ENCODE measurements at places on chromosomes 2 and 18.

DNA sequence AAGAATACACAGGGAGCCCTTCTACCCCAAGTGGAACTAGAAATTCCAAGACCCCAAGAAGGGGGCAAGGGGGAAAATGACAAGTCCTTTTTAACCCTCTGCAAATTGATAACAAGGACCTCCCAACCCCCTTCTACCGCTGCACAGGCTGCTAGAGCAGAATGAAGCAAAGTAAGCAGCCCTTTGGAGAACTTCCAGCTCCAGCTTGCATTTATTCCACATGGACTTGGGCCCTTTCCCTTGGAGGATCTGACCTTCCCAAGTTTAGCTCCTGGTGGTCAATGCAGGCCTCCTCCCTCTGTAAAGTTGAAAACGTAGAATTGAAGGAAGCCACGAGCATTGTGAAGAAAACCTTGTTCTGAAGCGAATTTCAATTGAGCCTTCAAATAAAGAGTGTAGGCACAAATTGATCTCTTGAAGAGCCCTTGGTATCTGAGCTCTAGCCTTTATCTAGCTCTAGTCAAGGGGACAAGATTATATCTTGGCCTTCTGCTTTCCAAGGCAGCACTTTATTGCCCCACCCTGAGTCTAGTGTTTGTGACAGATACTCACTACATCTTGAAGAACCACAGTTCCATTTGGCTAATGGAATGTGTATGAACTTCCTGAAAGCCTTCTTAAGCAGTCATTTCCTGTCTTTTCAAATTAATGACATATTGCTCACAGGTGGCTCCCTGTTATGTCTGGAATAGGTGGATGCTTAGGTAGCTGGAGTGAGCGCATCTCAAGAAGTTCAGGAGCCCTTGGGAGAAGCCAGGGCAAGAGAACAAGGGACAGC, 37.2 kb downstream of the SLC14A2 start:
- H3K36me3 ChIP-seq: no peaks in the 10 kb centered on the region
- H3K27me3 ChIP-seq: peaks cover 3% of the 10 kb centered on the region
- H3K4me3 ChIP-seq: no peak overlapping the region
- no peak overlapping the region for H3K27ac ChIP-seq
- H3K4me1 ChIP-seq: peaks cover 9% of the 10 kb centered on the region

DNA sequence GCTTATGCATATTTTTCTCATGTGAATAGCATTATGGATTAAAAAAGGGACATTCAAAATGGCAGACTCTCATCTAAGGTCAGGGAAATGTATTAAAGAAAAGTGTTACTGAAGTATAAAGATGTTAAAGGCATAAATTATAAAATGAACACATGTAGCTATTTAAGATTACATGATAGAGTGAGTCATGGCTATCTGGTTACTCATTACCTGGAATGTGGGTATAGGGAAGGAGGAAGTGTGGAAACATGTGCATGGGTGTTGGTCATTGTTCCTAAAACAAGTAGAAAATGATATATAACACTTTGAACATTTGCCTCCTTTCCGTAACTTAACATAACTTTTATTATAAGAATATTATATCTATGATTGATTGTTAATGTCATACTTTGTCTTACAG, 66.4 kb downstream of the MYO1B start:
- H3K27ac ChIP-seq: no peak overlapping the region
- H3K4me3 ChIP-seq: no peak overlapping the region
- H3K36me3 ChIP-seq: no peaks in the 10 kb centered on the region
- H3K4me1 ChIP-seq: peaks cover 18% of the 10 kb centered on the region

DNA sequence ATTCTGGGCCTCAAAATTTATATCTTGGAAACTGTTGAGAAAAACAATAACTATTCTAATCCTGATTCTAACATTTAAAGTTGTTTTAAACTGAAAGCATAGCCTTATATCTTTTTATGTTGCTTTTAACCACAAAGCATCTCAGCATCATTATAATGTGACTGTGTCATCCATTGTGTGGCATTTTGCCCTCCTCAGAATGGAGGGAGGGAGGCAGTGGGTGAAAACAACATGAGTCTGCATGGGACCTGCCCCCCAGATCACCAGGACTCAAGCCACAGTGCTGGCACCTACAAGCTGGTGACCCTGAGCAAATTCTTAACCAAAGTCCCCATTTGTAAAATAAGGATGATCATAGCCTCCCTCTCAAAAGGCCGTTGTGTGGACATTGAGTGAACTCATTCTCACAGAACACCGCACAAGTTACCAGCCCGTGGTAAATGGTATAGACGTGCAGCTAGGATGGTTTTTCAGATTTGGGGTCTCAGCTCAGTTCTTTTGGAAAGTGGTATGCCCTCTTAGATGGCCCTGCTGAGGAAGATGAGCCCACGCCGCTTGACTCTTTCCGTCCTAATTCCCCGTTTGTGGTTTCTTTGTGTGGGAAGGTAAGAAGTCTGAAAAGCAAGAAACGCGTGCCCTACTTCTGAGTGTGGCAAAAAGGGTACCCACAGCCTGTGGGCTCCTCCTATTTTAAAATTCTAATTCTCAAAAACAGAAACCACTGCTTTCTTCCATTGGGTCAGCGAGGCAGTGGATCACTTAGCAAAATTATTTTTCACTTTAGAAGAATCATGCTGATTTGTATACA, 305.0 kb upstream of the ID2 start:
- peaks cover 39% of the 10 kb centered on the region for H3K4me1 ChIP-seq
- no peaks in the 10 kb centered on the region for H3K36me3 ChIP-seq
- H3K27ac ChIP-seq: no peak overlapping the region
- no peak overlapping the region for H3K4me3 ChIP-seq
- H3K27me3 ChIP-seq: no peaks in the 10 kb centered on the region

- H3K4me1 ChIP-seq: no peaks in the 10 kb centered on the region
- H3K27ac ChIP-seq: no peak overlapping the region
- no peak for DNase-seq
- peaks cover 7% of the 10 kb centered on the region for H3K27me3 ChIP-seq
Observed at GRCh38 chr2:220277445-220277975, 650.1 kb downstream of the SLC4A3 start.

DNA sequence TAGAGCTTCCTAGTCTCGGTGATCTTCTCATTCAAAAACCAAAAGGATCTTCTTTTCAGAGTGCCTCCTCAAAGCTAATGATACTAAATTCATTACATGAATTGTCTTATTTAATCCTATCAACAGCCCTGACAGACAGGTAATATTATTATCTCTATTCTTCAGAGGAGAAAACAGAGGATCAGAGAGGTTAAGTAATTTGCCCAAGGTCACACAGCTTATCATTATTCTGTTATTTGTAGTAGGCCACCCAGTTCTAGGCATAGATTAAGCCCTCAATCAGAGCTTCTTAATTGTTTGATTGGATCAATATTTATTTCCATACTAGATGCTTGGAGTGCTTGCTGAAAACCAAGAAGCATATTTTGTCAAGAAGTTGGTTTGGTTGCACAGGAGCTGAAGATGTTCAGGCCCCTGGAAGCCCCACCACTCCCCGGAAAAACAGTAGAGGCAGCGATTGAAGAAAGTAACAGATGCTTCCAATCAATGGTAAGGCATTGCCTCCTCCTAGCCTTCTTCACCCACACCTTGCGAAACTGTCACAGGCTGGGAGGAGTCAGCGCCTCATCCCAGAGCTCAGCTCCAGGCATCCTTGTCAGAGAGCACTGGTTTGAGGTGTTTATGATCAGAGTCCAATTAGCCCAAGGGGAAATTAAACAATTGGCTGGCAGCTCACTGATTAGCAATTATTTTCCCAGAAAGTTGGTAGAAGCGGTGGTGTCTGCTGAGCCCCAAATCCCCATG, 487.2 kb downstream of the BCL11A start:
- no peaks in the 10 kb centered on the region for H3K27me3 ChIP-seq
- no peak overlapping the region for H3K4me3 ChIP-seq
- H3K36me3 ChIP-seq: no peaks in the 10 kb centered on the region
- no peak for DNase-seq
- no peak overlapping the region for H3K27ac ChIP-seq

GRCh38 chr2:168426861-168427260, 29.2 kb upstream of the CERS6 start:
- H3K4me1 ChIP-seq: peaks cover 49% of the 10 kb centered on the region
- no peak for DNase-seq
- H3K36me3 ChIP-seq: peaks cover 8% of the 10 kb centered on the region
- H3K27ac ChIP-seq: no peak overlapping the region
- H3K4me3 ChIP-seq: no peak overlapping the region

GRCh38 chr2:181776336-181776735, 96.0 kb upstream of the NEUROD1 start:
- no peak overlapping the region for H3K4me3 ChIP-seq
- peaks cover 2% of the 10 kb centered on the region for H3K27me3 ChIP-seq
- no peak overlapping the region for H3K27ac ChIP-seq
- DNase-seq: no peak
- H3K4me1 ChIP-seq: peaks cover 5% of the 10 kb centered on the region
- no peaks in the 10 kb centered on the region for H3K36me3 ChIP-seq

DNA sequence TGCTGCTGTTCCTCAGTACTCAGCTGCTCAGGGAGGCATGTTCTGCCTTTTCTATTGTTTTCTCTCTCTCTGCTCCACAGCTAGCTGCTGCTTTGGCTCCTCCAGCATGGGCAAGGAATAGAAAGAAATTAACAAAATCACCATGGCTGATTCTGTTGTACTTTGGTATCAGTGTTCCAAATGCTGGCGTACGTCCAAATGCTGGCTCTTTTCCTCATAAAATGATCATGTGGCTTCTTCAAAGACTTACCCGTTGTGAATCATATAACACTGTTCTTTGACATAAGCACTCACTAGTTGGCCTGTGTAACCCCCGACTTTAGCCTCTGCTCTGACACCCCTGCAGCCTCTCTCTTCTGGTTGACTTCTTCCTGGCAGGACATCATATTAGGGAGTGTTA, 547.6 kb downstream of the CPS1 start:
- no peak overlapping the region for H3K4me3 ChIP-seq
- no peak overlapping the region for H3K27ac ChIP-seq
- H3K36me3 ChIP-seq: no peaks in the 10 kb centered on the region

DNA sequence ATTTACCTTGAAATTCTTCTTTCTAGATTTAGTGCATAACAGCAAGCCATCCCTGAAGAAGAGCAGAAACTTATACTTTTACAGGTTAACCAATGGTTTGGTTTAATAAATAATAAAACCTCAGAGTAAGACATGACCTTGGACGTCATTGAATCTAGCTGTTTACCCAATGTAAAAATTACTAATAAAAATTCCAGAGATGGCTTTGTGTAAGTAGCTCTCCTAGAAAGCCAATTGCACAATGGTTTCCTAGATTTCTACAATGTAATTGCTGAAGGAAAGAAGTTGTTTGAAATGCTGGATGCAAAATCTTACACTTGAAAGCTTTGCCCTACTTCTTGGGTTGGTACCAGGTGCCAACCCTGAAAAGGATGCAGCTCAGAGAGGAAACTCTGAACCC, 1.5 kb downstream of the XDH start:
- H3K27ac ChIP-seq: no peak overlapping the region
- no peaks in the 10 kb centered on the region for H3K36me3 ChIP-seq
- peaks cover 11% of the 10 kb centered on the region for H3K27me3 ChIP-seq
- peaks cover 9% of the 10 kb centered on the region for H3K4me1 ChIP-seq

- H3K36me3 ChIP-seq: no peaks in the 10 kb centered on the region
- no peak for DNase-seq
- no peaks in the 10 kb centered on the region for H3K27me3 ChIP-seq
- peaks cover 60% of the 10 kb centered on the region for H3K4me1 ChIP-seq
- H3K27ac ChIP-seq: peak overlapping the region; percentile 98
- H3K4me3 ChIP-seq: no peak overlapping the region
Observed at GRCh38 chr2:127086990-127087790, 19.8 kb downstream of the BIN1 start.

DNA sequence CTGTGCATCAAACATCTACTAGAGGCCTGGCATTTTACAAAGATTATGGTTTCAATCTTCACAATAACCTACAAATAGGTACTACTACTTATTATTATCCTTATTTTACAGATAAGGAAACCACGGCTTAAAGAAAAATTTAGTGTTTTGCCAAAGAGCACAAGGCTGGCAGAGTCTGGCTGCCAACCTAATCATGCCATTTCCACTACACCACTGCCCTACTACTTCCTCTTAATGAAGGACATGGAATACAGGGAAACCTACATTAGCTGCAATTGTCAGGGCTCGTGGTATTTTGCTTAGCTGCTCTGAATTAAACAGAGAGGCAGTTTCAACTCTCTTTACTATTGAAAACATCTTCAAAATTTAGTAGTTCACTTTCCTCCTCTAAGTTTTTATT, 5.9 kb downstream of the MBOAT2 start:
- DNase-seq: no peak
- peaks cover 8% of the 10 kb centered on the region for H3K4me1 ChIP-seq
- no peak overlapping the region for H3K4me3 ChIP-seq
- peaks cover 8% of the 10 kb centered on the region for H3K27me3 ChIP-seq
- H3K36me3 ChIP-seq: no peaks in the 10 kb centered on the region

DNA sequence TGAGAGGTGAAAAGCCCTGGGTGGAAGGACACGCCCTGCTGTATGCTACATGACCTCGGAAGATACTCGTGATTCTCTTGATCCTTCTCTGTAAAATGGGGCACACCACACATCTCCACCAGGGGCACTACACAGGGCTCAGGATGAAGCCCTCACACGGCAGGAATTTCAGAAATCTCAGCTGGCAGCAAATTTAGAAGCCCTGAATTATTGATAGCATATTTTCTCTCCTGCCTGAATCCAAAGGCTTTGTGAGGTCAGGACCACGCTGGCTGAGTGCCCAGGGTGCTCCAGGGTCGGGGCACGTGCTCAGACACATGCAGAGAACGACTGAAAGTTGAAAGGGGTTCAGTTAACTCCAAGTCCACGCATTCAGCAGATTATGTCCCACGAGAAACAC, 42.1 kb upstream of the GALR1 start:
- peak; percentile 42 for DNase-seq
- H3K36me3 ChIP-seq: no peaks in the 10 kb centered on the region
- peaks cover 49% of the 10 kb centered on the region for H3K4me1 ChIP-seq
- H3K27me3 ChIP-seq: no peaks in the 10 kb centered on the region
- H3K4me3 ChIP-seq: peak overlapping the region; percentile 57

- H3K4me3 ChIP-seq: no peak overlapping the region
- no peak for DNase-seq
- H3K27me3 ChIP-seq: no peaks in the 10 kb centered on the region
Observed at GRCh38 chr2:62352031-62352430, 154.0 kb downstream of the TMEM17 start.

GRCh38 chr18:33532978-33533377, 45.0 kb upstream of the ASXL3 start:
- H3K4me1 ChIP-seq: no peaks in the 10 kb centered on the region
- no peak for DNase-seq
- H3K27ac ChIP-seq: no peak overlapping the region
- H3K27me3 ChIP-seq: no peaks in the 10 kb centered on the region
- no peaks in the 10 kb centered on the region for H3K36me3 ChIP-seq

Measured in naive thymus-derived CD8-positive, alpha-beta T cell (primary cell).